Activated T-helper 1 cell treated with anti-CD3 and anti-CD28 coated beads, Interleukin-12 subunit alpha, Interleukin-12 subunit beta, Interleukin-2, Interleukin-4 antibody, amounts not matched to agents 30 ng/mL and 10 ng/mL and 1 ng/mL, durations not matched to agents 14 hours and 24 hours and 36 hours (primary cell): ENCODE measurements at places on chromosomes 7 and 10. TPM values are rescaled to one million over a fixed set of nuclear protein-coding genes. Genes with fewer than 3 reads are reported as not detected.

The CPA5 gene
- total RNA-seq: 0.69 and 1.3 TPM in 2 replicates

The GPC2 gene
- 3.9 and 4.8 TPM in 2 replicates for total RNA-seq

The OR2A7 gene
- total RNA-seq: 1.7 and 2.1 TPM in 2 replicates

DNA sequence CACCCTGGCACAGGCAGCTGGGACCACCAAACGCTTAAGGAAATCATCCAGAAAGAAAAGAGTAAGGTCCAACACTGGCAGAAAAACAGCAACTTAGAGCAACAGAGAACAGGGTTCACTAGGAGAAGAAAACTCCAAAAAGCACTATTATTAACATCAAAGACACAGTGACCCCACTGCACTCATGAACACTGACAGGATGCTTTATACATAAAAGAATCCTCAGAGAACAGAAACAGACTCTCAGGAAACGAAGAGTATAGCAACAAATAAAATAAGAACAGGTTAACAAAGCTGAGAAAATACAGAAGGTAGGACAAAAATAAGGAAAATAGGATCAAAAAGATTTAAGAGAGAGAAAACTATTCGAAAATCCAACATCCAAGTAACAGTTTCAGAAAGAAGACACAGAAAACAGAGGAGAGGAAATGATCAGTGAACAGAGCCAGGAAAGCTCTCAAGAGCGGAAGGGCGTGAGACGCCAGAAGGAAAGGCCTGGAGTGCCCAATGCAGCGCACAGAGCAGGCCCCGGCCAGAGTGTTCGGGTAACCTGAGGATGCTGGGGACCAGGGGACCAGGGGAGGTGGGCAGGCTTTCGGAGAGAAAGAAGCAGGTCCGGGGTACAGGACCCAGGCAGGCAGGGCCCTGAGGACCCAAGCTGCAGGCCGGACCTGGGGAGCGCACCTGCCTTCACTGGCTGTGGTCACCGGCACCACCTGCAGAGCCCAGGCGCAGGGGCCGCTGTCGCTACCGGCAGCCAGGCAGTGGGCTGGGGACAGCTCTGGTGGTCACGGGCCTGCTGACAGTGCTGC is 258.2 kb downstream of the MAD1L1 start:
- H3K27me3 ChIP-seq: no peaks in the 10 kb centered on the region
- peaks cover 11% of the 10 kb centered on the region for H3K4me1 ChIP-seq
- no peak overlapping the region for H3K27ac ChIP-seq

GRCh38 chr10:124696446-124697392 is 47.5 kb downstream of the FAM53B start:
- peaks cover 84% of the 10 kb centered on the region for H3K4me1 ChIP-seq
- peak overlapping the region; percentile 98 for H3K27ac ChIP-seq
- peaks cover 50% of the 10 kb centered on the region for H3K36me3 ChIP-seq
- H3K27me3 ChIP-seq: no peaks in the 10 kb centered on the region

GRCh38 chr7:46393142-46393541 is 472.1 kb upstream of the IGFBP3 start:
- H3K4me3 ChIP-seq: no peak overlapping the region
- no peaks in the 10 kb centered on the region for H3K36me3 ChIP-seq
- no peak for DNase-seq
- H3K4me1 ChIP-seq: no peaks in the 10 kb centered on the region

GRCh38 chr10:14952851-14953423 is 959 bp downstream of the DCLRE1C start:
- H3K4me1 ChIP-seq: peaks cover 55% of the 10 kb centered on the region
- peak overlapping the region; percentile 94 for H3K4me3 ChIP-seq
- DNase-seq: no peak
- H3K27ac ChIP-seq: peak overlapping the region; percentile 95

- no peak overlapping the region for H3K4me3 ChIP-seq
- H3K27me3 ChIP-seq: no peaks in the 10 kb centered on the region
- H3K27ac ChIP-seq: no peak overlapping the region
- H3K4me1 ChIP-seq: no peaks in the 10 kb centered on the region
Measured at GRCh38 chr10:36473122-36473521, 652.3 kb upstream of the ANKRD30A start.

GRCh38 chr10:113993489-113993991 is 50.1 kb upstream of the ADRB1 start:
- H3K4me3 ChIP-seq: no peak overlapping the region
- no peak for DNase-seq
- H3K36me3 ChIP-seq: no peaks in the 10 kb centered on the region

DNA sequence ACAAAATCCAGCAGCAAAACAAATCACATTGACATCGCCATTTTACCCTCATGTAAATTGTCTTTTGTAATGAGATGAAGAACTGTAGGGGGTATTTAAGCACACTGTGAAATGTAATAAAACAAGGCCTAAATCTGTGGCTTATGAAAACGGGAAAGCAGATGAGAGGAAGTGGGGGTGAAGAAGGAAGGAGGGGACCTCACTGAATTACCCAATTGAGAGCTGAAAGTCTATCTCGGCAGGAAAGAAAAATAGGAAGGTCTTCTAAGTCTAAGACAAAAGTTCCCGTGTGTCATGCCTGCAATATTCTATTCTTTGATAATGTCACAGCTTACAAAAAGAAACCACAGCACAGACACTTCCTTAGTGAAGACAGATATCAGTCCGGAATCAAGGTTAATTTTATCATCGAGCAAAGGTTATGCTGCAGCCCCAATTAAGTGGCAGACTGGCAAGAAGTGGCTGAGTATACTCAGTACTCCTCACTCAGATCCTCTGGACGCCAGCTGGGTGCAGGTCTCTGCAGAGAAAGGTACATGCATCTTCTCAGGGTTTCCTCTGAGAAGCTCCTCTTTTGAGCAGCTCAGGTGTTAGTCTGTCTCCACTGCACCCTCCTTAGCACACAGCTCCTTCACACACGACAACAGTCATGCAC is 239.7 kb downstream of the FANK1 start:
- H3K4me1 ChIP-seq: no peaks in the 10 kb centered on the region
- H3K27me3 ChIP-seq: peaks cover 2% of the 10 kb centered on the region
- no peaks in the 10 kb centered on the region for H3K36me3 ChIP-seq
- no peak for DNase-seq
- H3K4me3 ChIP-seq: peak overlapping the region; percentile 17

DNA sequence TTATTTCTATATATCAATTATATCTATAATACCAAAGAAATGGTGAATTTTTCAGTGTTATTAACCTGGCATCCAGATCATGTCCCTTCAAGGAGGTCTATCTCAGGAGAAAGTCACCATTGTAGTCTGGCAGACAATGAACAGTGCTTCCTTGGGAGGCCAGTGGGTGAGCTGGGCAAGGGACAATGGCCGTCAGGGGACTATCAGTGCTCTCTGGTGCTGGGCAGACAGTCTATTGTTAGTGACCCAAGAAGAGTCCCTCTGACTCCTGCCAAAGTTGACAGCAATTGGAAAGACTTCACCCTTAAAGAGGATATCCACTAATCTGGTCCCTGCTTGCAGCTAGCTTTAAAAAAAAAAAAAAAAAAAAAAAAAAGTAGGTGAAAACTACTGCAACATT is 7.1 kb downstream of the JAZF1 start:
- peaks cover 27% of the 10 kb centered on the region for H3K4me1 ChIP-seq
- H3K4me3 ChIP-seq: no peak overlapping the region
- peaks cover under 1% of the 10 kb centered on the region for H3K27me3 ChIP-seq
- peaks cover 4% of the 10 kb centered on the region for H3K36me3 ChIP-seq
- no peak for DNase-seq

- H3K27me3 ChIP-seq: peaks cover 9% of the 10 kb centered on the region
- no peak overlapping the region for H3K27ac ChIP-seq
- DNase-seq: no peak
- no peak overlapping the region for H3K4me3 ChIP-seq
- H3K36me3 ChIP-seq: no peaks in the 10 kb centered on the region
- peaks cover 24% of the 10 kb centered on the region for H3K4me1 ChIP-seq
Measured at GRCh38 chr10:947051-947450, 15.5 kb upstream of the LARP4B start.

GRCh38 chr7:5452937-5453540 is 29.4 kb upstream of the TNRC18 start:
- H3K4me1 ChIP-seq: no peaks in the 10 kb centered on the region
- no peak overlapping the region for H3K4me3 ChIP-seq
- H3K36me3 ChIP-seq: no peaks in the 10 kb centered on the region
- no peak for DNase-seq
